ENCODE measurements at places on chromosomes 3 and 15.

DNA sequence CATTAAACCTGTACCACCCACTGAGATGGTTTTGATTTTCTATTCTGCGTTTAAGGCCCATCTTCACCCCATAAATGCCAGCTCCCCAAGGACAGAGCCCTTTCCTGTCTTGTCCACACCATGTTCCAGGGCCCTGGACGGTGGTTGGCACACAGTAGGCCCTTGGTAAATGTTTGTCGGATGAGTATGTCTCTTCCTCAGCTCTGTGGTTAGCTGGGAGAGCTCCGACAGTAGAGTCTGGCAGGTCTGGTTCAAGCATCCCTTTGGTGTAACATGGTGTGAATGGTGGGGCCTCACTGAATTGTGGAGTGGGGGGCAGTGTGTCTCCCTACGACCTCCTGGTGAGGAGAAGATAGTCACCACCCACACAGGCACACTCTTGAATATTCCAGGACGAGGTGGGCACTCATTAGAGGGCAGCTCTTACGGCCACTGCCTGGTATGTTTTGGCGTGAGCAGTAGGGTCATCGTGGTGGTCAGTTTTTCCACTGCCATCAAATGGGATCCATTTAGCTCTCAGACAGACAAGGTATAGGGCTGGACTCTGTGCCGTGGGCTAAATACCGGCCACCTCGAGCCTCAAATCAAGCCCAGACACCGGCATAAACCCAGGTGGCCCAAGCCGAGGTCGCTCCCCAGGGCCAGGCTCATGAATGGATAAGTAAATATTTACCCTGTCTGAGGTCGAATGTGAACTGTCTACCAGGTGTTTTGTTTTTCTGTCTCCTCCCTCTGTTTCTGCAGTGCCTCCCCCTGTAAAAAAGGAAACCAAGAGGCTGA is 61.3 kb downstream of the SMAD3 start:
- no peak for DNase-seq

DNA sequence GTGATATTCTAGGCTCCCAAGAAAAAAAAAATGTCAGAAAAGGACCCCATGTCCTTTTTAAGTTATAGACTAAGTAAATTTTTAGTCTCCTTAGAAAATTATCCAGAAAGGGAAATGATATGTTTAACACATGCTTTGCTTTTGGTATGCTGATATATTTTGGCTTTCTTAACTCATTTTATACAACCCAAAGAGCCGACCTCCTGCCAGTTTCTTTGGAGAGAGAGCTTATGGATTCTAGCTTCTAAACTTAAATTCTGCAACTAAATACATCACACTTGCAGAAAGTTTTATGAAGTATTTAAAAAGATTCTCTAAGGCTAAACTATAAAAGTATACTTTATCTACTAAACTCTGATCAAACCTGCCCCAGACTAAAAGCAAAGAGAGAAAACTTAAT is 43.9 kb upstream of the ZPLD1 start:
- no peak for DNase-seq

GRCh38 chr3:182722907-182723306 is 70.4 kb upstream of the ATP11B start:
- DNase-seq, result no peak

GRCh38 chr3:42451116-42451515 is 40.7 kb upstream of the LYZL4 start:
- no peak for DNase-seq

DNA sequence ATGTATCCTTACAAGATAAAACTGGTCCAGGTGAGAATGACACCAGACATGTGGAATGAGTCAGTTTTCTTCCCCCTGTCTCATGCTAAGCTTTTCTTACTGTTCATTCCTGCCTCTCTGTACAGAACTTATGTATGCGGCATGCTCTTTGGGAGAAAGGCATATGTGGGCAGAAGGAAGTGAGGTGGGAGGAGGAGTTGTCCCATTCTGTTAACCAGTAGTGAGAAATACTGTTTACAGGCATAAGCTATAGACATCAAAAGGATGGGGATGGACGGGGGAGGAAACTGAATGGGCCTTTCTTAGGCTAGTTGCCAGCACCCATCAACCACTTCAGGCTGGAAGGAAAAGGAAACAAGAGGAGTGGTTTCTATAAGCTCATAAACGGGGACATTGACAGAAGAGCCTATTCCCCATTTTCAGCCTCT is 143.6 kb upstream of the BHLHE40 start:
- peak; percentile 40 for DNase-seq

DNA sequence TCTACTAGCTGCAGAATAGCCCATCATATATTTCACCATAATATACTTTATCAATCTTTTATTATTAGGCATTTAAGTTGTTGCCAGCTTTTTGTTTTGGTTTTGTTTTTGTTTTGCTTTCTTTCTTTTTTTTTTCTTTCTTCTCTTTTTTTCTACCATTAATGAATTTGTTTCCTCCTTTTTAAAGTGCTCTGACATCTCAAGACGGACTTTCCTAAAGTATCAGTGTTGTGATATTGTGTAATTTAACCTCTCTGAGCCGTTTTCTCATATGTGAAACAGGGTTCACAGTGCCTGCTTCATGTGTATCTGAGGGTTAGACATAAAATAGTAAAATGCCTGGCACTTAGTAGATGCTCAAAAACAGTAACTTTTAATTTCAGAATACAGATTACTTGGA is 109.5 kb upstream of the IL12A start:
- DNase-seq, result no peak

DNA sequence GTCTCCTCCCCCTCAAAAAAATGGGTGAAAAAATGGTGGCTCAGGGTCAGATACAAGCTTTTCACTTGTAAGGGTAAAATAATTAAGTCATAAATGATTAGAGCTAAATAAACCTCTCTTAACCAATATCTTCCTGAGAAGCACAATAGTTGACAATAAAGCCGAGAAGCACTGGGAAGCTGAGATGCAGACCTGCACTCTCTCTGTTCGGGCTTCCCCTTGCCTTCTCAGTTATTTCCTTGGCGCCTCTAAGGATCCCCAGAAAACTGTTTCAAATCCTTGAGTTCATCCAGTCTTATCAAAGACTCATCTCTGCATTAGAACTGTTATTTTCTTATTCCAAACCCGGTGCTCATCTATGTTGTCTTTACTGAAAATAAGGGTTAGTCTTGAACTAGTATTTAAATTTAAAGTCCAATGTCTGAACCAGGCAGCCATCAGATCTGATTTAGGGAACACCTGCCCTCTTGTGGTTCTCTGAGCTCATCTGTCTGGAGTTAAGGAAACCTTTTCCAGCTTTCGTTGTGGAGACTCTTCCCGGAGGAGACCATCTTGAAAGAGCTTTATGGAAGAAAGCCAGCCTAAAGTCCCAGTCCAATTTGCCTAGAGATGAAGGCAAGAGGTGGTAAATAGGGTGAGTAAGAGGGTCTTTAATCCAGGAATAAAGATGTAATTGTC is 256.4 kb upstream of the MCTP2 start:
- DNase-seq, result peak; percentile 71

DNA sequence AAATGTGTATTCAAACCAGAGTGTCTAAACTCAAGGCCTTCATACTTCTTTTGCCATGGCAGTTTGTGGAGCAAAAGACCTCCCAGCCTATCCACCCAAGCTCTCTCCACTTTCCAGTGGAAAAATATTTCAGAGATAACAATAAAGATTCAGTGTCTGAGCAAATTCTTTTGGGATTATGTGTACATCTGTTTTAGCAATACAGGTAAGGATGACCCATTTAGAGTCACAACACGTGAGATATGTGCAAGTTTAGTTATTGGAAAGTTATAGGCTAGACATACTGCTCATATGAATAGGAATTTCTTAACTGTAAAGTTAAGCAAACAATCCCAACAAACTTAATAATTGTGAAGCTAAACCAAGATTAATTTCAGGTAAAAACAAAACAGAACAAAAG is 174.5 kb upstream of the LRIG1 start:
- no peak for DNase-seq

- DNase-seq, result no peak
Measured at GRCh38 chr15:38168467-38169070, 84.1 kb upstream of the SPRED1 start.

DNA sequence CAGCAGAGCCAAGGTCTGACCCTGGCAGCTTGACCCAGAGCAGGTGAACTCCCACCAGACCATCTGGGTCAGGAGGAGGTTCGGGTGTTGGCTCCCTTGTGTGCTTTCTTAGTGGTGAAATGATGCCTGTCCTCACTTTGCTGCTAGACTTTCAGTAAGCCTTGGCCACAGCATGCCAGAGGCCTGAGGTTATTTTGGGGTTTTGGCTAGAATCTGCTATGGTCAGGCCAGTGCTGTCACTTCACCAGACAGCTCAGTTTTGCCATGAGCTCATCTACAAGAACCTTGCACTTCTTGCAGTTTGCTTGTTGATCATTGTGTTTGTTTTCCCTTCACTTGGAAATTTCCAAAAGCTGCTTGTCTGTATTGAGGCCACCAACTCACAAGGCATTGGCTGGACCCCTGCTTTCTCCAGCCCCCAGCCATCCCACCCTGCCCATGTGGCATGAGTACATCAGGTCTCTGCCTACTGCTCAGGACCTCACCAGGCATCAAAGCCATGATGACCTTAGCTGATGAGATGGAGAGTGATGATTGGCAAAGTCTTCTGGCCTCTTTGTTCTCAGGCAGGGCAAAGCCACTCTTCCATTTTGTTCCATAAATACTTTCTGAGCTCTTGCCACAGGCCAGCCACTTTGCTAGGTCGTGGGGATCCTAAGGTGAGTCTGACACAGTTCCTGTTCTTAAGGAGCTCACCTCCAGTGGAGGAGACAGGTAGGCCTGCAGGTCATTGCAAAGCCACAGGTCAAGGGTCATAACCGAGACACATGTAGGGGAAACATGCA is 122.6 kb downstream of the ARNT2 start:
- peak; percentile 87 for DNase-seq

GRCh38 chr3:13715961-13716360 is 163.9 kb downstream of the WNT7A start:
- no peak for DNase-seq

- DNase-seq, result no peak
Measured at GRCh38 chr3:29475305-29475840, 194.5 kb downstream of the RBMS3 start.
